NCI-H460 (cell line): ENCODE measurements at places on chromosomes 3 and 15. TPM values are rescaled to one million over a fixed set of nuclear protein-coding genes. Genes with fewer than 3 reads are reported as not detected.

Gene ADAMTSL3
- not detected in 2 replicates for total RNA-seq

Gene COX5A
- total RNA-seq, result 235 and 237 TPM in 2 replicates

Gene RPSA
- 2,368 and 2,571 TPM in 2 replicates for total RNA-seq

Gene CFAP91
- not detected in 2 replicates for total RNA-seq

Gene TICRR
- 5.2 and 5.9 TPM in 2 replicates for total RNA-seq

Gene ATP8B4
- 2.8 and 4.2 TPM in 2 replicates for total RNA-seq

Gene GOLGA8N
- total RNA-seq, result 2.7 and 4.0 TPM in 2 replicates

Gene SATB1
- 0.89 and 2.3 TPM in 2 replicates for total RNA-seq

Gene AHSG
- not detected in 2 replicates for total RNA-seq

Gene CIAO2A
- total RNA-seq, result 126 and 150 TPM in 2 replicates

Gene PRSS50
- total RNA-seq, result not detected in 2 replicates

Gene AMOTL2
- total RNA-seq, result 38.6 and 42.3 TPM in 2 replicates

Gene TRIM59
- total RNA-seq, result 20.1 and 20.5 TPM in 2 replicates

Gene C3orf85
- total RNA-seq, result not detected in 2 replicates

Gene NMNAT3
- total RNA-seq, result 2.1 and 2.4 TPM in 2 replicates

Gene UCN2
- not detected in 2 replicates for total RNA-seq
